ENCODE measurements at places on chromosomes 5 and 9.

GRCh38 chr5:143017541-143017940, 247.4 kb downstream of the ARHGAP26 start:
- DNase-seq = no peak

GRCh38 chr5:120096413-120096812, 367.7 kb upstream of the PRR16 start:
- no peak for DNase-seq

- no peak for DNase-seq
These were observed 38.9 kb downstream of the CDH6 start for GRCh38 chr5:31232273-31232888.

DNA sequence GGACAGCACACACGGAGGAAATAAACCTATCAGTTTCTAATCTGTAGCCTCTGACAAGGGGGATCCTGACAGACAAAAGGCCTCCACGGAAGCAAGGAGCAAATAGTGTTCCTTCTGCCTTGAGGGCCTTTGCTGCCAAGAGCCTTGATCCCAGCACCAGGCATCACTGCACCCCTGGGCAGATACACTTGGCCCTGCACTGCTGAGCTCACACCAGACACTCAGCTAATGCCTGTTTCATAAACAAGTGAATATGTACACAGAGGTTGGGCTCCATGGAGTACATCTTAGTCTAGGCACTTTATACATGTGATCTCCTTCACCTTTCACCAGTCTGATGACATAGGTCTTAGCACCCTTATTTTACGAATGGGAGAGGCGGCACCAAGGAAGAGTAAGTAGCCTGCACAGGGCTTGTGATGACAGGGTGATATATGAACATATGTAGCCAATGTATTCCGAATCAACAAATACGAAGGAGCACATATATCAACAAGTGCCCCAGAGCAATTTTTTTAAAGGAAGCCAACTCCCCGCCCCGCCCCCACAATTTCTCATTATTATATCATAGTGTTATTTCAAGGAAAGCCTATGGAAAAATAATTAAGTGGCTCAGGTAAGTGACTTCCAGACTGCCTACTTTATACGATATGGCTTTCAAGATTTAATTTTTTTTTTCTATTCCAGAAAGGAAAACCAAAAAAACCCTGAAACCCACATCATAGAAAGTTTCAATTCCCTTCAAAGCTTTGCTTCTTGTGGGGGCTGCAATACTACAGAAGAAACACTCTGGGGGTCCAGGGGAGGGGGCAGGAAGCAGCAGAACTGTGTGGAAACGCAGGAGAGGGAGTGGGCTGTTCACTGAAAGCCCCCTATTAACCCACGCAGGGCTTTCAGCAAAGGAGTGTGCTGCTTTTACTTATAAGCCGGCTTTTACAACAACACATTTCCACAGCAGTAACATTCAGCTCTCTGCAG, 32.0 kb downstream of the CDC14B start:
- no peak for DNase-seq

GRCh38 chr9:37342895-37343294, 79.6 kb upstream of the GRHPR start:
- no peak for DNase-seq

DNA sequence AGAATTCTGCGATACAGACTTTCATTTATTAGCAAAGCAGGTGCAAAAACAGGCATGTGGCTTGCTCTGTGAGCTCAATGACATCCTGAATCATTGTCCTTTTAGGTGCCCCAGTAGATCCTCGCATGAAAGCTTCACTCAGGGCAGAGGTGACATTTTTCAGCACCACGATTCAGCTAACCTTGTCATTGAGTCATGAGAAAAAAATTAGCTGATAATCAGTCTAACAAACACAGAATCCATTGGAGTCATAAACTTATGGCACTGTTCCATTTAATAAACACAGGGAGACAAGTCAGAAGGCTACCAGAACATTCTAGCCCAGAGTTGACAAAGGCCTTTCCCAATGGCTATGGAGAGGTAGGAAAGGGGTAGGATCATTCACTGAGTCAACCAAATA, 104.8 kb upstream of the RAD23B start:
- DNase-seq = no peak

DNA sequence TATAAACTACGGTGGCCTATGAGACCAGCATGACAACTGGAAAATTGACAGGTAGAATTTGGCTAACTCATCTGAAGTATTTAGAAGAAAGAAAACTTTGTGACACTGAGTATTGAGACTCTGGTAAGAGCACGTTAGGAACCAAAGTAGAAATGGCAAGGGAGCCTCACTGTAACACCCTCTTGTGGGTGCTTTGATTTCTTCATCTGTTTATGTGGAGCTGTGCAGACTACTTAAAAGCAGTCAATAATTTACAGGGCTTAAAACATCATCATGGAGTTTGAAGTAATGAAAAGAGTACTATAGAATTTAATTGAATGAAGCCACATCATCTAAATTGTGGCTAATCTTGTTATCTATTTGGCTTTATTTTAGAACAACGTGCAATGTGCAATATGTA, 414.2 kb downstream of the CCDC171 start:
- no peak for DNase-seq

- DNase-seq = no peak
These were observed 18.1 kb upstream of the ZNF608 start for GRCh38 chr5:124764585-124764984.

GRCh38 chr9:96214635-96215034, 87.3 kb downstream of the HSD17B3 start:
- DNase-seq = no peak

GRCh38 chr5:51846015-51846414, 462.8 kb downstream of the ISL1 start:
- no peak for DNase-seq

- DNase-seq = no peak
These were observed 11.5 kb downstream of the PDLIM4 start for GRCh38 chr5:132268769-132269551.

DNA sequence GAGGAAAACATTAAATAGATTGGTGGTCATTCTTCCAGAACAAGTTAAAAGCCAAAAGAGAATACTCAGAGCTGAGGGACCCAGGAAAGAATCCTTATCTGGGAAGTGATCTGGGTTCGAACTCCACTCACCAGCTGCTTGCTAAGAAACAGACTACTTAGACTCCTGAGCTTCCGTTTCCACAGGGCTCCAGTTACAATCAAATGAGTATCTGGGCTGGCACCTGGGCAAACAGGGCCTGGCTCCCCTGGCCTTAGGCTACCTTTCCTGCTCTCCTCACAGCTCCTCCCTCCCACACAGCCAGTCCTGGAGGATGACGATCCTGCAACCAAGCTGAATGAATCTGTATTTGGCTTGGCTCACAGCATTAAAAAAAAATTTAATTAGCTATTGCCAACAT, 2.5 kb downstream of the MAPK9 start:
- DNase-seq = no peak

DNA sequence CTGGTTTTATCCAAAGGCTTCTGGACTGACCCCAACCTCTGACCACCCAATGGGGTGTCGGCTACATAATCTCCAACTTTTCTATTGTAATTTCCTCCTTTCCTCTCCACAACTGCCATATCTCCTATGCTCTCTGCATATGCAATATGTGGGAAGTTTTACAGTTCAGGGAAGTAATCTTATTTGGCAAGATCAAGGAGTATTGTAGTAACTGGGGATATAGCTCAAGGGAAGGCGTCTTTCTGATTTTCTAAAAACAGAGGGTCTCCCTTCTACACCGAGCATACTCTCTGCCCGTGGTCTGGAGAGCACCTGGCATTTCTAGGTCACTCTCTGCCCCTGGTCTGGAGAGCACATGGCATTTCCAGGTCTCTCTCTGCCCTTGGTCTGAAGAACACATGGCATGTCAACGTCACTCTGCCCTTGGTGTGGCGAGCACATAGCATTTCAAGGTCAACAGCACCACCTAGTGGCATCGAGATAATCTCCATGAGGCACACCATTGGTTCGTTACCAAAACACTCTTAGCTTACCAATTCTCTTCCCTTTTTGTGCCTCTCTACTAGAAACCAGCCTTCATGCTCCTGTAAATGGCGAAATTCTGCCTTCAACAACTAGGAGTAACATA, 616.4 kb upstream of the NUDT12 start:
- DNase-seq = no peak

GRCh38 chr5:83510260-83510659, 38.7 kb downstream of the VCAN start:
- no peak for DNase-seq

DNA sequence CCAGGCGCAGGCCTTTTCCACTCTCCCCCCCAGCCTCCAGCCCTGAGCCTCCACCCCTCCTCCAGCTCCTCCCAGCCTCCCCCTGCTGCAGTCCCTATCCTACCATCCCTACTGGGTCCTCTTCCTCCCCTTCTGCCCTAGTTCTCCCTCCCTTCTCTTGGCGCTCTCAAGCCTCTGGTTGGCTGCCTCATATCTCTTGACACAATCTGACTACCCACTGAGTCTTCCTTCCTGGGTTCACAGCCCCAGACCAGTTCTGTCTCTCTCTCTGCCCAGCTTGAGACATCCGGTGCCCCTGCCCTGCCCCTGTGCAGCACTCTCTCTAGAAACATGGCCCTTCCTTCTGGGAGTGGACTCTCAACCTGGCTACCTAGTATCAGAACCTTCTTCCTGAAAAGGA, 76.2 kb downstream of the TSPAN17 start:
- DNase-seq = no peak

Measured in CD4-positive, alpha-beta T cell (primary cell).